ENCODE measurements at places on chromosomes 16 and 17.
A peak's percentile ranks its signal among the peaks of the same experiment; 100 is the strongest.

- no peak for DNase-seq
Observed at GRCh38 chr16:15640966-15641365, 2.0 kb downstream of the MARF1 start.

GRCh38 chr17:51997723-51998122, 160.8 kb downstream of the CA10 start:
- DNase-seq, result no peak

- no peak for DNase-seq
Observed at GRCh38 chr16:66507731-66508239, 42.1 kb downstream of the TK2 start.

DNA sequence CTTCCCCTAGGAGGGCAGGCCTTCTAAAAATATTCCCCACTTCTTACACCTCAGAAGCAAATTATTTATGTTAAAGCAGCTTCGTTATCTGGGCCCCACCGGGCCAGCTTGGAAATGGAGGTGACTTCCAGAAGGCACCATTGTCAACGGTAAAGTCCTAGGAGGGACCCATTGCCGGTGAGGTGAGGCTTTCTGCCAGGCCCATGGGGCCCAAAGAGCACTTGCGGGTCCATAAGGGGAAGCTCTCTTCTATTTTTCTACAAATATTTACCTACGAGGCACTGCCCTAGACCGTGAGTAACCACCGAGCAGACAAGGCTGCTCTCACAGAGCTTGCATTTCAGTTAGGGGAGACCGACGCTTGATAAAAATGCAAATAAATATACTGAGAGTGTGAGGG, 41.5 kb downstream of the C16orf78 start:
- no peak for DNase-seq

- peak; percentile 77 for DNase-seq
Observed at GRCh38 chr17:17713839-17714238, 32.6 kb downstream of the RAI1 start.

GRCh38 chr17:57404073-57404472, 147.8 kb downstream of the MSI2 start:
- no peak for DNase-seq

DNA sequence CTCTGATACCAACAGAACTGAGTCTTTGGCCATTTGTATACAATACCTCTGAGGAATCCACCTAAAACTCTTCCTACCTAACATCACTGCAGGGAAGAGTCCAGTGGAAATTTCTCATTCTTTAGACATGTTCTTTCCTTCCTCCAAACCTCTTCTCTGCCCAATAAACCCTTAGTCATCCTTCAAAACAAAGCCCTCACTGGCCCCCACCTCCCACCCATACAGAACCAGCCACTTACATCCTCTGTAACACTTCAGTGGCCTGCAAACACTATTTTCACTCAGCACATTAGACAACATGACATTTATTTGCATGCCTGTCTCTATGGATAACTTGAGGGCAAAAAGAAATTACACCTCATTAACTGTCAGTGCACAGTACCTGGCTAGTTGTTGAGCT, 200.3 kb upstream of the NOG start:
- no peak for DNase-seq

DNA sequence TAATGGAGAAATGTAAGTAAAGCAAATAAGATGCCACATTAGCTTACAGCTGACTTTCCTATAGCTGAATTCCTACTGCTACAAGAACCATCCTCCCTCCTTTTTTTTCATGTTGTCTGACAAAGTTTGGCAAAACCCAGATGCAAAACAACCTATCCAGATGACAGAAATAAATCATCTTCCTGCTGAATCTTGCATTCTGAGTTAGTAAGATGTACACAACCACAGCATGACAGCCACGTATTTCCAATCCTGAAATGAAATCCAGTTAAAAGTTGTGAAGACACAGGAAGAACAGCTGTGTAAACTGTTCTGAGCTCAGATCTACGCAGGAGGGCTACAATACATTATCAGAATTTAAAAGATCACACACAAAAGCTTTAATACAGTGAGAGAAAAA, 5.1 kb upstream of the DHX33 start:
- no peak for DNase-seq

DNA sequence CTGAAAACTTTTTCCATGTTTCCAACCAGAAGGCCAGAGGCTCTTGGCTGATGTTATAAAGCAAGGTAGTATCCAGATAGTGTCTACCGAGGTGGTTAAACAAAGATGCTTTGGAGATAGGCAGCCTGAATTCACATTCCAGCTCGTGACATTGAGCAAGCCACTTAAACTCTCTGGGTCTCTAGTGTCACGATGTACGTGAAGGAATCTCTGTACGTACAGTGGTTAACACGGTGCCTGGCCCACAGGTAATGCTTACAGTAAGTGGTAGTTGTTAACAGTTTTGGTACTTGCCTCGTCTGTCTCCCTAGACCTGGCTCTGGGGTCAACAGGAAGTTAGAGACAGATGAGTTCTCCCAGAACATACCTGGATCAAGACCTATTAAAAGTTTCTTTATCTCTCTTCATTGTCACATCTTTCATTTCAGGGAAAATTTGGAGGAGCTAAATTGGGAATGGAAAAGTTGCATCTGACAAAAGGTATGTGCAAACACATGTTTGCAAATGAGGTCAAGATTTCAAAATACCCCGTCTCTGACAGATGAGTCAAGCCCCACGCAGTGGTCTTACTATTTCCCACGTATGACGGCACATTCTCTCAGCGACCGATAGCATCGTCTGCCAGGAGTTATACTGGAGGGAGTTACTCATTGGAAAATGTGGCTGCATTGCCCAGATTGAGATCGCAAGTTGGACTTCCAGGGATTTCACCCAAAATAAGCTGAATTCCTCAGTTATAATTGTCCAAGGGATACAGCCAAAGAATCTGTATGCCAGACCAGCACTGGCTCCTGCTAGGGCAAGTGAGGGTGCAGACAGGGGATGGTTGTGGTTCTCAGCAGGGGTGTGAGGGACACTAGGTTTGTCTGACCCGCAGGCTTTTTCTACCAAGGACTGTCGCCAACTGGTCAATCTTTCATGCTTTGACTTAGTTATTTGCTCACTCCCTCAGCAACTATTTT, 18.9 kb upstream of the MYH10 start:
- DNase-seq, result peak; percentile 84

DNA sequence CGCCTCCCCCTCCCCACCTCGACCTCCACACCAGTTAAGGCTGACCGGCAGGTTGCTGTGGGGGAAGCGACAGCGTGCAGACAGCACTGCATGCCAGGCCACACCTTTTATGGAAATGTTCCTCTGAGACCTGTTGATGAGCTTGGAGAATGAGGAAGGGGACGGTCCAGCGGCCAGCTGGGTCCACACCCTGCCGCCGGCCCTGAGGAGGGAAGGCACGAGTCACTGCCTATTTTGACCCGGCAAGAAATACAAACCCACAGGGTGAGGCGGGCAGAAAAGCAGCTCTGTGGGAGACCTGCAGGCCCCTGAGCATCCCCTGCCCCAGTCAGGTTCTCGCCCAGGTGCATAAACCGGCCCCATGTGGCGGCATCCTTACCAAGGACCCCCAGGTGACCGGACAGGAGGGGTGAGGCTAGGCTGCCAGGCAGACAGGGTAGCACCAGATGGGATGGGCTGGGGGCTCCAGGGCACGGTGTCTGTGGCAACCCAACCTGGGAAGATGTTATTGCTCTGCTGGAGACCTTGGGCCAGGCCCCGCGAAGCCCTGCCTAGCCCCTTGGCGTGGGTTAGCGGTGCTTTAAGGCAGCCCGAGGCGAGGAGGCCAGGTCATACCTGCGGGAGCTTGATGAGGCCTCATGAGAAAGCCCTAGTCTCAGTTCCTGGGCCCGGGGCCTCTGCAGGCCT, 12.7 kb downstream of the NATD1 start:
- no peak for DNase-seq

- DNase-seq, result no peak
Observed at GRCh38 chr16:76118344-76118743, 158.9 kb upstream of the CNTNAP4 start.

- DNase-seq, result no peak
Observed at GRCh38 chr16:77009453-77009852, 181.5 kb upstream of the MON1B start.

- DNase-seq, result no peak
Observed at GRCh38 chr16:50369133-50369804, 481 bp upstream of the BRD7 start.

DNA sequence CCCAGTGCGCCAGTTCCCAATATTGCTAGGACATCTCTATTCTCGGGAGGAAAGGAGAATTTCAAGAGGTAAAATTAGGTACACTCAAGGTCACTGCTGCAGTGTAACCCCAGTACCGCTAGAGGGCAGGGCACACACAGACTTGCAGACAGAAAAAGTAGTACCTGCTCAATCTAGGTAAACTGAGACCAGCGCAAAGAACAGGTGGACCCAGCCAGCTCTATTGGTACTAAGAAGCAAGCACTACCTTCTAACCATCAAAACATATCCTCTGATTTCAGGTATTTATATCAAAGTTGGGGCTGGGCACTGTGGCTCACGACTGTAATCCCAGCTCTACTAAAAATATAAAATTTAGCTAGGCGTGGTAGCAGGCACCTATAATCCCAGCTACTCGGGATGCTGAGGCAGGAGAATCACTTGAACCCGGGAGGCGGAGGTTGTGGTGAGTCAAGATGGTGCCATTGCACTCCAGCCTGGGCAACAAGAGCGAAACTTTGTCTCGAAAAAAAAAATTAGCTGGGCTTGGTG, 3.6 kb upstream of the WDR81 start:
- peak; percentile 74 for DNase-seq

GRCh38 chr17:21467196-21467595, 91.0 kb downstream of the KCNJ12 start:
- DNase-seq, result no peak

GRCh38 chr17:47864791-47865216, 13.8 kb upstream of the SP6 start:
- DNase-seq, result no peak

GRCh38 chr17:63126607-63127006, 160.6 kb downstream of the TANC2 start:
- DNase-seq, result no peak

DNA sequence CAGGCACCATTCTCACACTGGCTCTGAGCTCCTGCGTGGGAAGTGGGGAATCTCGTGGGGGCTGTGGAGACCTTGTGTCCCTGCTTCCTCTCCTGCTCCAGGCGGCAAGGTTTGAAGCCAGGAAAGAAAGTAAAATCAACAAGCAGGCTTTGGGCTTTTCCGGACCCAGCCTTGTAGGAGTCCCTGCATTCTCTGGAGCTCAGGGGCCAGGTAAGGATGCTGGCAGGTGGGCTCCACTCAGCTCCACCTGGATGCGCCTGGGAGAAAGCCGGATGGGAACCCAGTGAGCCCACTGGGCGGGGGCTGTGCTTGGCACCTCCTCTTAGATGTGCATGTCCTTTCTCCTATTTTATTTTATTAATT, 362.5 kb downstream of the SEC14L1 start:
- no peak for DNase-seq

- DNase-seq, result no peak
Observed at GRCh38 chr17:78673395-78673794, 96.2 kb upstream of the DNAH17 start.

DNA sequence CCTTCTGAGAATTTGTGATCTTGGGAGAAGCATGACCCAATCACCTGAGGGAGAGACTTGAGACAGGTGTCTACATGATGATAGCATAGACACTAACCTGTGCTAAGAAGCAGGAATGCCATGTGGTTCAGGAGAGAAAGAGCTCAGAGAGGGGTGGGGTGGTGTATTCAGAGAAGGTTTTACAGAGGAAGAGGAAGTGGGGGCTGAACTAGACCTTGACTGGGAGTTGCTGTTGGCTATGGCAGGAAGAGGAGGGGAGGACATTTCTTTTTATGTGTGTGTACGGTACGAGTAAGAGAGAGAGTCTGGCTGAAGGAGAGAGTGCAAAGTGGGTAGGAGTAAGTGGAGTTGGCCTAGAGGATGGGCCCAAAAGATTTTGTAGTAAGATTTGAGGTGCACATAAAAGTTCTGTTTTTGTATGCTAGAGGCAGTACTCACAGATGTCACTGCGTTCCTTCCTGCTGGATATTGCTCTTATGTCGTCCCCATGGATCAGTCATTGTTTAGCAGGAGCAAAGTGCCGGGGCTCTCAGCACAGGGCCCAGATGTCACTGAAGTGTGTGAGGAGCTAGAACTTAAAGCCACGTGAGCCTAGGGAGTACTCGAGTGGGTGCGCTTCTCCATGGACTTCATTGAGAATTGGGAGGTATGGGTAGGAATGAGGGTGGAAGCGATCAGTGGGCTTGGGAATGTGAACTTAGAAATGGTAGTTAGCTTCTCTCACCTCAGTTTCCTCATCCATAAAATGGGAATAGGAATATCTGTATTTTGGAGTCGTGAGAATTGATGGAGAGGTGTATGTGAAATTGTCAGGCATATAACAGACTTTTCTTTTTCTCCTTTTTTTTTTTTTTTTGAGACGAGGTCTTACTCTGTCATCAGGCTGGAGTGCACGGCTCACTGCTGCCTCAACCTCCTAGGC, 22.1 kb downstream of the SLC7A6 start:
- DNase-seq, result no peak

DNA sequence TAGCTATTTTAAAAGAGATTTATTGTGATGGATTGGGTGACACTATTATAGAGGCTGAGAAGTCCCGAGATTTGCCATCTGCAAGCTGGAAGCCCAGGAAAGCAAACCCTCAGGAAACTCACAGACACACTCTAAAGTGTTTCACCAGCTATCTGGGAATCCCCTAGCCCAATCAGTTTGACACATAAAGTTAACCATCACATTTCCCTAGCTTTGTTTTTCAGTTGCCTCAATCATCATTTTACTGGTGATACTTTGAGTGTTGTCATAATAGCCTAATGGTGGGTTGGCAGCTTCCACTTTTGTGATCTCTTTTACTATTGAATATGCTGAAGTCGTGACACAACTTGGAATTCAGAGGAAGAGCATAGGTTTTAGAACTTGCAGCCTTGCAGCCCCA, 1.8 kb downstream of the SGF29 start:
- DNase-seq, result no peak

- no peak for DNase-seq
Observed at GRCh38 chr17:32992321-32993033, 830 bp downstream of the SPACA3 start.

DNA sequence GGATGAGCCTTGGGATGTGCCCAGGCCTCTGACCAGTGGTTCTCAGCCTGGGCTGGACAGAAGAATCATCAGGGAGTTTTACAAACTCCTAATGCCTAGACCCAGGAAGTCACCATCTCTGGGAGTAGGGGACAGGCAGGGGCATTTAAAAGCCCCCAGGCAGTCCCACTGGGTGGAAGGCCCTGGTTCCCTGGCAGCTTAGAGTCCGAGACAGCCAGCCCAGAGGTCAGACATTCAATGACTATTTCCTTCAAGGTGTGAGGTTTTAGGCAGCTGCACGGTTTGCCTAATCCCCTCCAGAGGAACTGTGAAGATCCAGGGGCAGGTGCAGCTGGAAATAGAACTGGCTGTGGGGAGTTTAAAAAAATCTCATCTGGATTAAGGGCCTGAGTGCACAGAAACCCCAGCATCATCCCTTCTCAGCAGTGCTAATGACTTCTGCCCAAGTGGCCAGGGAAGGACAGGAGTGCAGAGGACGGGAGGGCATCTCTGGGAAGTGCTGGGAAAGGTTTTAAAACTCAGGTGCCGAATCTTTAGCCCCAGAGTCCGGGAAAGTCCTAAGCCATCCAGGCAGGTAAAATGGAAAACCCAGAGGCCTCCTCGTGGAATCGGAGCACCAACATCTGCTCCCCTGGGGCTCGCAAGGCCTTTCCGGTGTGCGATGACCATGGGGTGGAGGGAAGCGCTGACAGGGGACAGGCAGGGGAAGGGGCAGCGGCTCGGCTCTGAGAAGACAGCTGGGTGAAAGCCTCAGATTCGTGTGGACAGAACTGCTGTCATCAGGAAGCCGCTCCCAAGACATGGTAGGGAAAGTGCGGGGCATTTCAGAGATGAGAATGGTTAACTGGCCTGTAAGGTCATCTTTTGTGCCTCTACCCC, 1.5 kb upstream of the LGALS3BP start:
- no peak for DNase-seq
